Cardiac muscle cell (in vitro differentiated cells and primary cell): ENCODE measurements at places on chromosomes 13 and 19. TPM values are rescaled to one million over a fixed set of nuclear protein-coding genes. Genes with fewer than 3 reads are reported as not detected.

- H3K27ac ChIP-seq: no peak overlapping the region
- peaks cover 42% of the 10 kb centered on the region for H3K36me3 ChIP-seq
- no peak overlapping the region for H3K4me3 ChIP-seq
- no peaks in the 10 kb centered on the region for H3K27me3 ChIP-seq
- no peaks in the 10 kb centered on the region for H3K4me1 ChIP-seq
Observed at GRCh38 chr19:10784257-10784656, 51.8 kb downstream of the TMED1 start.

DNA sequence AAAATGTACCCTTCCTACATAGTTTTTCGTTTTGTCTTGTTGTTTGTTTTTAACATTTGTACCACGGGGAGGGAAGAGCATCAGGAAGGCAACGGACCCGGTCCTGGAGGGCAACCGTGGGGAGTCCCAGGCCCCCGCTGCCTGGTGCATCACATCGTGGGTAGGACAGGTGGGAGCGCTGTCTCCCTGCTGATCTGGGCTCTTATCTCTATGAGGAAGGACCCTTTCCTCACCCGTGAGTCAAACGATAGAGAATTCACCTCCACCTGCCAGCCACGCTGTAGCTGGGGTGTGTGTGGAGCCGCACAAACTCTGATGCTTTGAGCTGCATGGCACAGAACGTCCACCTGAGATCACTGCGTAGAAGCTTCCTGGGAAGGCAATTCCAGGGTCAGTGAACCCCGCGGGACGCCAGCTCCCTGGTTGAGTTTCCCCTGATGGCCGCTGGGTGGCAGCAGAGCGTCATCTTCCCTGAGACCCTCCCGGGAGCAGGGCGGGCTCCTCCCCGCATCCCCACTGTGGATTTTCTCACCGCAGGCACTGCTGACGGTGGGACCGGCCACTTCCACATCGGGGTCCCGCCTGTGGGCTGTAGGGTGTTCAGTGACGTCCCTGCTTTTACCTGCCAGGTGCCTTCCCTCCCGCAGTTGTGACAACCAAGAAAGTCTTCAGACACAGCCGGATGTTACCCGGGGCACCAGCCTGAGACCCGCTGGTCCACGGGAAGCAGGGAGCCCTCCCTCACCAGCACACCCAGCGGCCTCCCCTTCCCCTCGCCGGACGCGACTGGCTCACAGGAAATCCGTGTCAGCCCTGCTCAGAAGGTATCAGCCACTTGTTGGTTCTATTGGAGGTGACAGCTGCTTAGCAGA lies 54.7 kb downstream of the ZNF787 start:
- no peak overlapping the region for H3K4me3 ChIP-seq
- no peak overlapping the region for H3K27ac ChIP-seq
- no peaks in the 10 kb centered on the region for H3K4me1 ChIP-seq
- H3K27me3 ChIP-seq: no peaks in the 10 kb centered on the region

DNA sequence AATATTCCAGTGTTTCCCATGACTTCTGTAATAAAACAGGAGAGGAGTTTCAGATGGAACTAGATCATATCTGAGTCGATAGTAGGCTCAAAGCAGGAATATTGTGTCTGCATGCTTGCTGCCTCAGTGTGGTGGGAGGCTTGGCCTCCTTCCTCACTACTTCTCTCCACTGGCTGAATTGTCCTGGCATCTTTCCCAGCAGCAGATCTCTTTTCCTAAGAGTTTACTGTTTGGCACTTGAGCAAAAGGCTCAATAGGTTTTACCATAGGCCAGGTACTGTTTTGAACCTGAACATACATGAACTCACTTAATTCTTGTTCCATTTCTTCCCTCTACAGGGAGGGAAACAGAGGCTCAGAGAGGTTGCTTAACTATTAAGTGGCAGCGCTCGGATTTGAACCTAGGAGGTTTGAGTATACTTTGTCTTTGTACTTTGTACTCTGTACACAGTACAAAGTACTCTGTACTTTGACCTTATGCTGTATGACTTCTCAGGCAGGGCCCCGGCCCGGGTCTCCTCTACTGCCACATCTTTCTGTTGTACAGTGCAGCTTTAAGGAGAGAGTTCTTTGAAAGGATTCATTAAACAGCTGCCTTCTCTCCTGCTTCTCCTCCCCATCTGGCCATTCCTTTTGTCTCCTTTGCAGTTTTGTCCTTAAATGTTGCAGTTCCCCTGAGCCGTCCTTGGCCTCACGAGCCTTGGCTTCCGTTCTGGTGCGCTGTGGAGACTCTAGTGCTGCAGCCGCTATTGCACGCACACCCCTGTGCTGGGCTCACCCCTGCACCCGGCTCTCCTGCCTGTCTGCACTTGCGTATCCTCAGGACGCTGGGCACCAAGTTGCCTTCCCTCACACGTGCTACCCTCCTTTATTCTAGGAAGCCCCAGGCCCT lies 8.1 kb downstream of the B3GLCT start:
- no peak overlapping the region for H3K4me3 ChIP-seq
- no peaks in the 10 kb centered on the region for H3K27me3 ChIP-seq

DNA sequence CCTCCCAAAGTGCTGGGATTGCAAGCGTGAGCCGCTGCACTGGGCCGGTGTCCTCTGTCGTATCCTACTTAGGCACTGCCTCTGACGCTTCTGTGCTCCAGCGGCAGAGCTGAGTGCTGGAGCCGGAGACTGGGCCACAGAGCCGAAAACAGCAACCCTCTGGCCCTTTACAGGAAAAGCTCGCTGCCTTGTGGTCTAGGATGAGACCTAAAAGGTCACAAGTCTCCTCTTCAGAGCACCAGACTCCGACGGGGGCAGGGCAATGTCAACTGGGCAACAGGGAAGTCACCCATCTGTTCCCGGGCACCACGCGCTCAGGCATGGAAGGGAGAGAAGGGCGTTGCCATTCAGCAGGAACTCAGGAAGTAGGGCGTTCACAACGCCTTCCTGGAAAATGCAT lies 91.7 kb downstream of the GADD45B start:
- no peak for DNase-seq
- H3K4me3 ChIP-seq: no peak overlapping the region
- no peaks in the 10 kb centered on the region for H3K4me1 ChIP-seq
- H3K27ac ChIP-seq: peak overlapping the region; percentile 58

Gene C1QTNF9
- total RNA-seq: 0.12 TPM in 1 of 2 replicates, not detected in the other

Gene C19orf85
- total RNA-seq: not detected in 2 replicates

GRCh38 chr19:47416643-47416985 lies 2.7 kb downstream of the MEIS3 start:
- H3K36me3 ChIP-seq: peaks cover 6% of the 10 kb centered on the region
- no peak overlapping the region for H3K27ac ChIP-seq
- DNase-seq: no peak

Gene DKKL1
- total RNA-seq: 11.0 and 12.7 TPM in 2 replicates

DNA sequence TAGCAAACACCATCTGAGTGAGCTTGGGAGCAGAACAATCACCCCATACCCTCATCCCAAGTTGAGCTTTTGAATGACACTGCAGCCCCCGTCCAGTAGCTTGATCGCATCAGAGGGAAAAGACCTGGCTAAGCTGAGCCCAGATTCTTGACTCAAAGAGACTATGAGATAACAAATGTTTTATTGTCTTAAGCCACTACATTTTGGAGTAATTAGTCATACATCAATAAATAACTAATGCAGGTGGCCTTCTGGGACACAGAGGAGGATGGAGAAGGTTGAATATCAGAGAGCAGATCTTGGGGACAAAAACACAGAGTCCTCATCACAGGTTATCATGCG lies 24.6 kb upstream of the IGSF23 start:
- no peak overlapping the region for H3K27ac ChIP-seq
- H3K27me3 ChIP-seq: no peaks in the 10 kb centered on the region
- no peaks in the 10 kb centered on the region for H3K36me3 ChIP-seq

Gene ZFP14
- 4.5 and 7.7 TPM in 2 replicates for total RNA-seq

Gene ELSPBP1
- total RNA-seq: not detected in 2 replicates
